ENCODE measurements at places on chromosomes 3 and 15.

- DNase-seq: no peak
Measured at GRCh38 chr3:174072675-174073074, 675.1 kb downstream of the NLGN1 start.

- DNase-seq: peak; percentile 88
Measured at GRCh38 chr3:120420928-120421551, 29.8 kb downstream of the FSTL1 start.

GRCh38 chr15:67403428-67404154 is 117.3 kb upstream of the C15orf61 start:
- DNase-seq: no peak

- peak; percentile 75 for DNase-seq
Measured at GRCh38 chr3:147407498-147408187, 1.3 kb upstream of the ZIC4 start.

GRCh38 chr3:16136055-16136454 is 38.4 kb upstream of the GALNT15 start:
- DNase-seq: peak; percentile 52

DNA sequence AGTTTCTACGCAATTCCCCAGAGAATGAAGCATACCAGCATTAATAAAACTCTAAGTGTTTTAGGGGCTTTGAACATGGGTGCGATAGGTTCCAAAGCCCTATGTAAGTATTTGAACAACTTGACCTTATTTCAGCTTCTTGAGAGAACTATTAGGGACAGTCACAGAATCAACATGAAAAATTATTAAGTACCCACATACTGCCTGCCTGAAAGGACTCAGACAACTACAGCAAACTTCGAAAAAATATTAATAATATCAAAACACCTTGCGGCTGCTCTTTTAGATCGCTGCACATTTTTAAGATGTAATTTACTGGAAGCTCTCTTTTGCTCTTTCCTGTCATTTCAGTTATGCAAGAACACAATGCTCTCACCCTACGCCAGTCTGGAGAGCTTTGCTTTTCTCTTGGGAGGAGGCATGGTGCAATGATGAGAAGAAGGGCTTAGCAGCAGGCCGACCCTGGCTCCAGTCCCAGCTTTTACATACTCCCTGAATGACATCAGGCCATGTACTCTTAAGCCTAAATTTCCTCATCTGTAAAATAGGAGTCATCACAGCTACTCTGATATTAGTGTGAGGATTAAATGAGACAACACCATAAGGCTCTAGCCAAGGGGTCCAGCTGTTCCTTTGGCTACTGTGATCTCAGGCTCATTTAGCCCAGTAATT is 640.7 kb downstream of the FHIT start:
- DNase-seq: peak; percentile 69

DNA sequence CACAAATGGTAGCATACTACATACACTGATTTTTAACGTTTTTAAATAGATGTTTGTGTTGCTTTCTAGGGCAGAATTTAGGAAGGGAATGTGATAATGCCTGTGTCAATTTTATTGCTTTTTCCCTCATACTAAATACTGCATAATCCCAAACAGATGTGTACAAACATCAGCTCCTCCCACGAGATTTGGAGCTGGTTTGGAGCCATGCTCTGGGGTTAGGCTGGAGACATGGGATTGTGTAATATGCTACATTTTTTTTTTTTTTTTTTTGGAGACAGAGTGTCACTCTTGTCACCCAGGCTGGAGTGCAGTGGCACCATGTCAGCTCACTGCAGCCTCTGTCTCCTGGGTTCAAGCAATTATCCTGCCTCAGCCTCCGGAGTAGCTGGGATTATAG is 80.1 kb downstream of the EBLN2 start:
- peak; percentile 61 for DNase-seq

- no peak for DNase-seq
Measured at GRCh38 chr15:74421302-74422245, 12.2 kb downstream of the SEMA7A start.

DNA sequence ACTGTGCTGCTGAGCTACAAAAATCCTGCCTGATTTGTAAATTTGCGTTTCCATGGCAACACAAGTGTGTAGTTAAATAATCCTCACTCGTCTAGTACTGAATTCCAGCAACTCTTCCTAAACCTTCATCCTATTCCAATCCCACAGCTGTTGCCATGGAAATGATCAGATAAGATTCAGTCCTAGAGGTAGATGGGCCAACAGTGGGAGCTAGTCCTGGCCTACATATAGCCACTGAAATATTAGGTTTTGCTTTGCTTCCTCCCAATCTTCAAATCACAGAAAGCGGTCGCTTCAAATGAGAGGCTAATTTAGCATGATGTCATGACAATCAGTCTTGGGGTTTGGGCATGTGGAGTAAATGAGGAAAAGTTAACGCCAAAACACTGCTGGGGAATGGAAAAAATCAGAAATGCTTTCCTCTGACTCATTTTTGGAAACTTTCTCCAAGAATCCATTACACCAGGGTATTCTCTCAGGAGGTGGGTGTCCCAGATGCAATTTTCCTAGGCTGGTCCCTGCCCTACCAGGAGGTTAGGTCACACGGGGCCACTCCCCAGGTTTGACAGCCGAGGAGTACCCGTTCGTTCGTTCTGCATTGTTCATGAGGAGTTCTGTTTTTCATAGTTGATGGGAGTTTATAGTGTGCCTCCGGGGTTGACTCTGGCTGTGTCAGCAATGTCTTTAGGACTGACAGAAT is 159.2 kb upstream of the SLCO3A1 start:
- peak; percentile 94 for DNase-seq

GRCh38 chr15:29016518-29016917 is 130.7 kb downstream of the APBA2 start:
- DNase-seq: no peak

DNA sequence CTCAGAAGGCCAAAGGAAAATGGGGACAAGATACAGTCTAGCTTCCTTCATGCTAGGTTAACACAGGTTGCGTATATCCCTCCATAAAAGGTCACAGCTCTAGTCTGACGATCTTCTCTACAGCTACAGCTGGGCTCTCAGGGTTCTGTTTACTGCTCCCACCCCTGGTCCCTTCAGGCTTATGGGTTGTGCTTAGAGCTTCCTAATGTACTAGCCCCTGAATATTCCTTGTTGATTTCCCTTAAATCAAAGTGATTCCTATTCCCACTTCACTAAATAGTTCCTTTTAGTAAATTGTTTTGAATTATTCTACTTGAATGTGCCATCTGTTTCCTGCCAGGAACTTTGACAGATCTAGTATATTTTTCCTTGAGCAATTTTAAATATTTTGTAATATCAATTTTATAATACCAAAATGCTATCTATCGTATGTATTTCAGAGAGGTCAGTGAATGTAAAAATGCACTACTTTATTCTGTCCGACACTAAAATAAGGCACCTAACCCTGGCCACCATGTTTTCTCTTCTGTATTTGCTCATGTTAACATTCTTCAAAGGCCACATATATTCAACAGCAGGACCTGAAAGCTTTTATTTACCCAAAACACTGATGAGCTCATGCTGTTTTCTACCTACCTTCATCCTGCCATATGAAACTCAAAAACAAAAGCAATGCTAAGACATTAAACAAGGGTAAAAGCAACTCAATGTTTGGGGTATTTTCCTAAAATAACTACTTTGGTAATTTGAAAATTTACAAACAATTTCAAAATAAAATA is 92.8 kb upstream of the TGFBR2 start:
- no peak for DNase-seq

DNA sequence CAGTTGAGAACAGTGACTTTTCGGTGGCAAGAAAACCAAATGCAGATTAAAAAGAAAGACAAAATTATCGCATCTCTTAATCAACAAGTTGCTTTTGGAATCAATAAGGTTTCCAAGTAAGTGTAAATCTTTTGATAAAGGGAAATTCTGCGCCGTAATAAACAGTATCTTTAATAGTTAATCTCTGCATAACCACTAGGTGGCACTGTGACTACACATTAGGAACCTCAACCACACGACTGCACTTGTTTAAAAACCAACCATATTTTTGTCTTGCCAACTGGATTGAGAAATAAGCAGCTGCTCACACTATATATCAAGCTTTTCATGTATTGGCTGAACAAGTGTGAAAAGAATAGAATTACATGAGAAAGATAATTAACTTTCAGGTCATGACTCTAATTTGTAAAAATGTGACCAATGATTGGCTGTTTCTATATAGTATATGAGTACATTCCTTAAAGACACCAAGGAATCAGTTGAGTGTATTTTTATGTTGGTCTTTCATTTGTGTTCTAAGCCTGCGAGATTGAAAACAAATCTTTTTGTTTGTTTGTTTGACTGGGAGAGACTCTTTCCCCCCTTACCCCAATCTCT is 72.7 kb downstream of the DZIP3 start:
- DNase-seq: peak; percentile 77

- DNase-seq: peak; percentile 24
Measured at GRCh38 chr3:71478568-71478967, 105.0 kb downstream of the FOXP1 start.

DNA sequence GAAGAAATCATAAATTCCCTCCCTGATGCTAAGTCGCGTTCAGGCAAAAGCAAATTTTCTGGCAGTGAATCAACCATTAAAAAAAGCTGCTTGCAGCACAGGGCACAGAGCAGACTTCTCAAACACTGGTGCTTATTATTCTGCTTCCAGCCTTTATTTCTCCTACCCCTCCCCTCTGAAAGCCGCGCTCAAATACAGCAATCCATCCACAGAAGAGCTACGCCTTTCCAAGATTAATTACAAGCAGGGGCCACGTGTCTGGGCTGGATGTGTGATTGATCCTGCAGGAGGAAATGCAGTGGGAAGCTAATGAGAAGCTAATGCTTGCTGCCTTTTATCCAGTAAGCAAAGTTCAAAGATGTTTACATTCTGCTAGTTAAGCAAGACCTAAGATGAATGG is 134.9 kb upstream of the TOPAZ1 start:
- DNase-seq: no peak

DNA sequence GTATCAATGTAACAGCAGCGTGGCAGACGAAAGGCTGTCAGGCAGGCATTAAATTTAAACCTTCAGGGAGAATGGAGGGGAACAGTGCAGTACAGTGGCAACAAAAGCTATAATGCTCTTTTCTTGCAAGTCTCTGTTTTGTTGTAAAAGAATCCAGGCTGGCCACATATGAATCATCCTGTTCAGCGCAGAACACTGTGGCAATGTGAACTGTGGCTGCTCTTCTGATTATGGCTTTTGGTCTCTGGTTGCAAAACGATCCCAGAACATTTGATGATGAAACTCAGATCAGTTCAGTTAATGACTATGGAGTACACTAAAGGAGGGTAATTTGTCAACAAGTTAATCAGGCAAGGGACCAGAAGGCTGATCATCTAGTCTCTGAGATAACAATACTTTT is 219.7 kb upstream of the SGO1 start:
- DNase-seq: no peak

DNA sequence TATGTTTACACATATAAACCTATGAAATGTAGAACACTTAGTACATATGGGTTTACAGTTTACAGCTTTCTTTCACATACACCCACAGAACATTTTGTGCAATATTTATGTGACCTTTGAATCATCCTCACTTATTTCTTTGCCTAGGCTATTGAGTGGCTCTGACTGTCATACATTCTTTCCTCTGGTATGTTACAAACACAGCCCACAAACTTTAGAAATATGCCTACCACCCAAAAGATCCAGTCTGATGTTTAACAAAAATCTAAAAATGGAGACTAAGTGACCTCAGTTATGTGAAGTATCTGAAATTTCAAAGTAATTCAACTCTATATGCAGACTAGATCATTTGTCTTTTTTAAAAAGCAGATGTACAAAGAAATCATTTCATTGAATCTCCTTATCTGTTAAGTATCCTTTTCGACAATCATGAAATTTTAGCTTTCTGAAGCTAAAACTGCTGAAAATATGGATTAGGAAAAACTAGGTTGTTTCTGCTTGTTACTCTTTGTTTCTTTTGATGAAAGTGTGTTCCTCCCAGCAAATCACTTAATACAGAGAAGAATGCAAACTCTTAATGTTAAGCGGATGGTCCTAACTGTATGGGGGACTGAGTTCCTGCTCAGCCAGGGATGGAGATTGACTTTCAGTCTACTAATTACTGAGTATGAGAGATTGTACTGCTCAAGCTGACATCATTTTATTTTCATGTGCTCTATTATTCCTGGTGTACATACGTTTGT is 27.7 kb downstream of the CCDC54 start:
- DNase-seq: no peak

DNA sequence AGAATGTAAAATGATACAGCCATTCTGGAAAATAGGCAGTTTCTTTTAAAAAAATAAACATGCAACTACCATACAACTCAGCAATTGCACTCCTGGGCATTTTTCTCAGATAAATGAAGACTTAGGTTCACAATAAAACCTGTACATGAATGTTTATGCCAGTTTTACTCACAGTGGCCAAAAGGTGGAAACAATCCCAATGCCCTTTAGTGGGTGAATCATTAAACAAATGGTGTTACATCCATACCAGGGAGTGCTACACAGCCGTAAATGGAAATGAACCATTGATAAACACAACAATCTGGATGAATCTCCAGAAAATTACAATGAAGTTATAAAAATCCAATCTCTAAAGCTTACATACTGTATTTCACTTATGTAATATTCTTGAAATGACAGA is 140.3 kb downstream of the ADAMTSL3 start:
- no peak for DNase-seq

DNA sequence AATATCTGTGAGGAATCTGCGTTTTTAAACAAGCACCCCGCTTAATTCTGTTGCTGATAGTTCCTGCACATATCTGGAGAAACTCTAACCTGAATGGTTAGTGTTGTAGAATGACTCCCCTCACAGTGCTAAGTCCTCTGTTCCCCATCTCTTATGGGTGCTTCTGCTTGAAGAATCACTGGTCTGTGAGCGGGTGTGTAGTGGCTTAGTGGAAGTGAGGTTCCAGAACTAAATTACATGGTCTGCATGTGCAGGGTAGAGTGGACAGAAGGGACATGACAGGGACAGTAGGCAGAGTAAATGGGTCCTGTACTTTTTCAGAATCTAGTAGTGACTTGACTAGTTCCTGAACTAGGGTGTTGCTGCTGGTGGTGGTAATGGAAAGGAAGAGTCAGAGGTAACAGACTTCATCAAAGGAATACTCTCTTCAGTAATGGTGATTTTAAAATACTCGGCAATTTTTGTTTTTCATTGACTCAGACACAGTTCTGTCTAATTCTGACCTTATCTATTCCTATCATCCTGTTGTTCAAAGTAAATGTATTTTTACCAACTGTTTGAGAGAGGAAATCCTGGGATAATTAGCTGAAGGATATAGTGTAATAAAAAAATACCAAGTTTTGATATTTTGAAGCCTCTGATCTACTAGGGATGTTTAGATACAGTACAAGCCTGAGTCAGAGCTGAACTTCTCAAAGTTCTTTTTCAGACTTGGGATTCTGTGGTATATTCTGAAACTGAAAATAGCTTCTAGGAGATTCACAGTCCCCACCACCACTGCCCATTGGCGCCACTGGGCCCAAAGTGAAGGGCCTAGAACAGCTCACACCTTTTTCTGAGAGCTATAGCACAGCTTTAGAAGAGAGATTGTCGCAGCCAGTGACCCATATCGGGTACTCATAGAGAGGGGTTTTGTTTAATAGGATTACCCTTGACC is 55.5 kb downstream of the FNDC3B start:
- no peak for DNase-seq
